ENCODE measurements at places on chromosomes 1 and 21.

DNA sequence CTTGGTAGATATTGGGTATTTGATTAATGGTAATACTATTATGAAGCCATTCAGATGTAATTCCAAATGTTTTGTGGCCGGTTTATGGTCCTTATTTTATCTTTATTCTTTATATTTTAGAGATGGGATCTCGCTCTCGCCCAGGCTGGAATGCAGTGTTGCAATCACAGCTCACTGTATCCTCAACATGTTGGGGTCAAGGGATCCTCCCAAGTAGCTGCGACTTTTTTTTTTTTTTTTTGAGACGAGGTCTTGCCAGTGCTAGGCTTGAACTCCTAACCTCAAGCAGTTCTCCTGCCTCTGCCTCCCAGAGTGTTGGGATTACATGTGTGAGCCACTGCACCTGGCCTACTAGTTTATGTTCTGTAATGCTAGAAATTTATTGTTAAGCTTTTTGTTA, 4.7 kb downstream of the DDI2 start:
- DNase-seq, result no peak

- DNase-seq, result no peak
Observed at GRCh38 chr21:35510294-35510693, 461.2 kb upstream of the RUNX1 start.

DNA sequence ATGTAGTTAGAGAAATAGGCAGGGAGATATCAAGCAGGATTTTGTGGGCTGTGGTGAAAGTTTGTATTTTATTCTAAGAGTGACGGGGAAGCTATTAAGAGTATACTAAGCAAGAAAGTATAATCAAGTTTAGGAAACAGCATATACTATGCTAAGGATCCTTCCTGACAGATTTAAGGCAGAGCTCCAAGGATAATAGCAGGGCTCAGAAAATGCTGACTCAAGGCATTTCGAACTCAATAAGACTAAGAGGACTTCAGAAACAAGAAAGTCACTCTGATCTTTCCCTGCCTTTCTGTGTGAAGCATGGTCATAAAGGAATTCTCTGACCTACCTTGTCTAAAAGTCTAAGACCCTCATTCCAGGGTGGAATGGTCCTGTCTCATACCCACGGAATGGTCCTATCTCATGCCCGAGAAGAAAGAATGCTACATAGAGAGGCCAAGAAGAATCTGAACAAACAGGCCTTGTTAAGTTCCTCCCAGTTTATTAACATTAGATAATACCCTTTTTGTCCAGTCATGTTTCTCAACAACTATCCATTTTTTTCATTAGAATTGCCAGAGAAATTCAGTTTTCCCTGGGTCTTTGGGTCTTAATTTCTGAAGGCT, 59.1 kb downstream of the HFM1 start:
- no peak for DNase-seq

- no peak for DNase-seq
Observed at GRCh38 chr21:41759926-41760325, 6.9 kb downstream of the RIPK4 start.

GRCh38 chr1:7591565-7591964, 179.5 kb upstream of the VAMP3 start:
- no peak for DNase-seq

GRCh38 chr1:210978316-210978973, 155.5 kb downstream of the KCNH1 start:
- DNase-seq, result peak; percentile 13

- no peak for DNase-seq
Observed at GRCh38 chr1:185907246-185907645, 173.1 kb downstream of the HMCN1 start.

DNA sequence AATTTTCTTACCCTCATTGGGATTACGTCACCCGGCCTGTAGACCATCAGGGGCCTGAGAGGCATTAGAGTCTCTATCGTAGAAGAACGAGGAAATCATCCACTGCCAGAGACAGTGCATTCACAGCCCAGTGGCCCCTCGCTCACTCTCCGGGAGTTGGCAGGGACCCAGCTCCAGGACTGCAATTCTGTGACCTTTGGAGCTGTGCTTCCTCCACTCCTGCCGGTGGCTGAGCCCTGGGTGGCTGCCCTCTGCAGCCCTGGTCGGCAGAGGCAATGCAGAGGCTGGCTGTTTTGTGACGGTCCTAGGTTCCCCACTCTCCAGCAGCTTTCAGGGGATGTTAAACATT, 12.7 kb downstream of the SLC37A1 start:
- DNase-seq, result no peak

DNA sequence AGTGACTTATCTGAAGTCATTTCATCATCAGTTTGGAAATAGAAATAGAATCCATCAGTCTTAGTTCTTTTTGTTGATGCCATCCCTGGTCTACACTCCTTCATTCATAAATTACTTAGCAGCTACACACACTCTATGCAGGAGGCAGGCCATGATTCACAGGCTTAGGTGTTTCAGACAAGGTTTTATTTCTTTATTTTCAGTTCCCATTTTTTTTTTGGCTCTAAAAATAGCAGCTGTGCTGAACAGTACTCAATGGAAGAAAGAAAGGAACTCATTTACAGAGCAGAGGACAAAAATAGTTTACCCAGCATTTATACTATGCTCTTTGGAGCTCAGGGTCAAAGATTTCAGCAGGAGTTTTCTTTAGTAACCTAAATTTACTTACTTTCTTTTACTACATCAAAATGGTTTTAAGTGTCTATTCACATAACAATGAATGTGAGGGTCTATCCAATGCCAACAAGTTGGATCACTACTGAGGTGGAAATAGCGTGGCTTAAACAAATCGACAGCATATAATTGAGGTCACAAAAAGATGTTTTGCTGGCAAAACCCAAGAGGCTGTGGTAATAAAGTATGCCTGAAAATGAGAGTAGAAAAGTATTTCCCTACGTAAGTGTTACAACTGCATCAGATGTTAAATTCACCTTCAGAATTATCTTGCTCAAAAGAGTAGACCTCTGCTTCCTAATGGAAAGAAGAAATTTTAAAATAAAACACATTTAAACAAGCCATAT, 7.7 kb downstream of the KRTAP19-8 start:
- DNase-seq, result no peak

- DNase-seq, result no peak
Observed at GRCh38 chr21:35119501-35120047, 70.5 kb upstream of the RUNX1 start.

- DNase-seq, result peak; percentile 37
Observed at GRCh38 chr21:39348040-39348354, 891 bp downstream of the HMGN1 start.

GRCh38 chr1:17633654-17634053, 94.2 kb downstream of the ARHGEF10L start:
- DNase-seq, result no peak

DNA sequence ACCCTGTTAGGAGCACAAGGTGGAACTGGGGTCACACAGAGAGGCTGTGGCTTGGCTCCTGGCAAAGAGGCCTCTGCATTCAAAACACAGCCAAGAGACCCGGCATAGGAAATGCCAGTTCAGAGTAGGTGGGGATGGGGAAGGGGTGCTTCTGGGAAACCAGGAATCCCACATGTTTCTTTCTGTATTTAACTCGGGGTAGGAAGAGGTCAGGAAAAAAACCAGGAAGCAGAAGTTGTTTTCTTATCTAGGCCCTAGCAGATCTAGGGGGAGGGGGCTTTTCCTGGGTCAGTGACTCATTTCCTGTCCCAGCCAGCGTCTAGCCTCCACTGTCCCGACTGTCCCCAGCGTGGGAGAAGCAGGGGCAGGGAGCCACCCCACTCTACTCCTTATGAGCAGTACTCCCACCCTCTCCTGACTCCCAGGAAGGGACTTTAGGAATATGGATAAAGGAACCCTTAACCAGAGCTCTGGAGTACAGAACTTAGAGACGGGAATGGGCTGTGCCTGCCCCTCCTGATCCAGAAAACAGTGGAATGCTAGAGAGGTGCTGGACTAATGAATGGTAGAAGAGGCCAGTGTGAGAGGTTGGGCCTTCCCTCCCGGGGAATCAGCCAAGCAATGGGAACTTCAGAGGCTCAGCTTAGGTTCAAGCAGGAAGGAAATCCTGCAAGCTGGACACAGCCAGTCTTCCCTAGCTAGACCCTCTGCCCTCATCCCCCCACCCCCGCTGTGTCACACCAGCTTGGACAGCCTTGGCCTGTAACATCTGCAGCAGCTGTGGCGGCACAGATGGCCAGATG, 5.7 kb downstream of the FHL3 start:
- no peak for DNase-seq

DNA sequence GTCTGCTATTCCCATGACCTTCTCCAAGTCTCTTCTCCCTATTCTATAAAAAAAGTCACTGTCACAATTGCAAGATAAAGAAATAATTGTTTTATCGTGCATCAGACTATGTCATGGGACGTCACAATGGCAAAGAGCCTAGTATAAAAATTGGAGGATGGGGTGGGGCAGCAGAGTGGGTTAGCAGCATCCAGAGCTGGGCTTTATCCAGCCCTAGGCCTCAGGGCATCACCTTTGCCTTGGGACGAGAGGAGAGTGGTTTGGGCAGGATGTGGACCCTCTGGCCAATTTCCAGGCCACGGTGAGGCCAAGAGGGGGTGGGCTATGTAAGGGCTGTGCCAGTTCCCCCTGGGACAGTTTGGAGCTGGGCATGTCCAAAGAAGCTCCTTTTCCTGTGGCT, 25.7 kb downstream of the WNT4 start:
- no peak for DNase-seq

DNA sequence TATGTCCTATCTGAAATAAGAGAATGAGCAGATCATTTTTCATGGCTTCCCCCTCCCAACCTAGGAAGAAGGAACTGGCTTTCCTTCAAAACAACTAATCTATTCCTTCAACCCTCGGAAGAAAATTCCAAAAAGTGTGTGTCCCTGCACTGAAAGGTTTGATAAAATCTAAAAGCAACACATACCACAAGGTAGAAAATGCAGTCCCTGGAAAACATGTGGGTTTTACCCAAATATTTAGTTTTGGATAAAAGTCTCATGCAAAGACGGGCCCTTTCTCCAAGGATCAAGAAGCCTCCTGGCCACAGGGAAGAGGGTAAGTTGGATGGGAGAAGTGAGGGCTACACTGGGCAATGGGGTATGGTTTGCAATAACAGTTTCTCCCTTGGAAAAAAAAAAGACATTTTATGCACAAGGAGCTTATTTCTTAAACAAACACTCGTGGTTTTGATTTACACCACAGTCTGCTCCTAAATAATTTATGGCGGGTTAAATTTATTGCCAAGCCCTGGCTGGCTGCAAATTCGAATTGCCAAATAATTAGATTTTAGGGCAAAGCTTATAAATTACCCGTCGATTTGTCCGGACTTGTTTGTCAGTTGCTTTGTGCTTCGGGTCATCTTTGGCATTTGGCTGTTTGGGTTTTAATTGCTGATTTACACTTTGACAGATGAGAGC, 28.9 kb downstream of the ERI3 start:
- peak; percentile 50 for DNase-seq

GRCh38 chr1:242147096-242147976, 148.4 kb upstream of the MAP1LC3C start:
- DNase-seq, result no peak

- DNase-seq, result no peak
Observed at GRCh38 chr1:112454316-112454715, 54.4 kb upstream of the WNT2B start.

- no peak for DNase-seq
Observed at GRCh38 chr1:19472174-19472573, 13.2 kb downstream of the CAPZB start.

DNA sequence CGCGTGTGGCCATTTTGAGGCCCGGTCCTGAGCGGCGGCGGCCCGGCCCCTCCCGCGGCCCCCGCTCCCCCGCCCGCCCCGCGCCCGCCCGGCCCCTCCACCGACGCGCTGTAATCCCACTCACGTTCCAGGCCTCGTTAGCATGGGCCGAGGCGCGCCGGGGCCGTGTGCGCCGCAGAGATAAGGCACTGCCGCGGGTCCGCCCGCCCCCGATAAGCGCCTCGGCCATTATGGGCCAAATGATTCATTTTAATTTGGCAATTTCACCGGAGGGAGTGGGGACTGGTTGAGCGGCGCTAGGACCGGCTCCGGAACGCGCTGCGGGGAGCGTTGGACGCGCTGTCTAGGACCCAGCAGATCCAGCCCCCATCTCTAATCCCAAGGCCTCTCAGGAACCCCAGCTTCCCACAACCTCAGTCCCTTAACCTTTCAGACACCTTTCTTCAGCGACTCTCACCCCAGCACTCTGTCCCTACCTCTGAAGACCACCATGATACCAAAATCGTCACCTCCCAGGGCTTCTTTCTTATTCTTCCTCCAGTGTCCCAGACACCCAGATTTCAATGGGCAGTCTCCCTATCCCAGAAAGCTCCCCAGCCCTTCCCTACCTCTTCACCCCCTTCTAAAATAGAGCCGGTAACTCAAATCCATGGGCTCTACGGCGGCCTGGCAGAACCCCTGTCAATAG, at the start of gene TAL1:
TAL1 (minus strand) TSS at position 39 of the 688 bp plus-strand sequence. CDS start 6,337 bp downstream, outside the sequence.
- DNase-seq, result no peak

GRCh38 chr1:113987259-113987658, 8.0 kb downstream of the OLFML3 start:
- DNase-seq, result no peak

- no peak for DNase-seq
Observed at GRCh38 chr1:93907718-93908117, 1.5 kb downstream of the GCLM start.

DNA sequence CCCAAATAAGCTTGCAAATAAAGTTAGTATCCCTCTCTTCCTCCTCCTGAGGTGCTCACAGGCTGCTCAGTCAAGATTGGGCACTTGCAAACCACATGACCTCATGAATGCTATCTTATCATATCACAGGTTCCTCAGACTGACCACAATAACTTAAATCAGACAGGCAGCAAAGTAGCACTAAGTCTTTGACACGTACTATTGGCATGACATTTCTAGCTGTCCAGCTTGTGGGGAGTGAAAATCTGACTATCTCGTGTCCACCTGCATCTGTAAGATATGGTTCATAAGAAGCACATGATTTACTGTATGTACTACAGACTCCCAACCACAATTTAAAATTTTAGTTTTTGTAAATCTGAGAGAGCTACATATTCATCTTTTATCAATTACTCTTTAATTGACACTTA, 58.0 kb upstream of the GFI1 start:
- DNase-seq, result no peak

DNA sequence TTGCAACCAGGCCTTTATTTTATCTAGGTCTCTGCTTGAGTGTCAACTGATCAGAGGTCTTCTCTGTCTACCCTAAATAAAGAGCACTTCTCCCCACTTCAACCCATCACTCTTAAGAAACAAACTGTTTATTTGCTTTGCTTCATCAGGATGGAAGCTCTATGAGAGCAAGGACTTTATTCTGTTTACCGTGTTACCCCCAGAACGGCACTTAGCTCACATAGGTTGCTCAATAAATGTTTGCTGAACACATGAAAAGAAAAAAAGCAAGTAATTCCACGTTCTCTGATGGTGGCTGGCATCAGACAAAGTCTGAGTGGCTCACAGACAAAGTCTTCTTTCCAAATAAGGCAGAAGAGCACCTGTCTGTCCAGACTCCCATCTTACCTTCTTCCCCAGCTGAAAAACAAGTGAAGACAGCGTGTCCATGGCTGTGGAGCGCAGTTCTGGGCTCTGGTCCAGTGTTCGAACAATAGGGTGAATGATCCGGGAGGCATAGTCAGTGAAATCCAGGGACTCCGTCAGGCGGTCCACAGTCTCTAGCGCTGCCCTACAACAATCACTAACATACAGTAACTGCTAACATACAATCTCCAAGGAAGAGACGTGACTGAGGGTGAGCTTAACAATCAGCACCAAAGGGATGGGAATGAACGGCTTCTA, 22.9 kb downstream of the ANGPTL7 start:
- DNase-seq, result no peak

GRCh38 chr1:248924696-248925532, 18.9 kb downstream of the PGBD2 start:
- peak; percentile 55 for DNase-seq

Data from NCI-H2171 treated with DMSO at 0.1 percent for 48 hours (cell line).